Esophagus squamous epithelium (tissue), 5 donors: ENCODE measurements at places on chromosomes 1 and 21.

DNA sequence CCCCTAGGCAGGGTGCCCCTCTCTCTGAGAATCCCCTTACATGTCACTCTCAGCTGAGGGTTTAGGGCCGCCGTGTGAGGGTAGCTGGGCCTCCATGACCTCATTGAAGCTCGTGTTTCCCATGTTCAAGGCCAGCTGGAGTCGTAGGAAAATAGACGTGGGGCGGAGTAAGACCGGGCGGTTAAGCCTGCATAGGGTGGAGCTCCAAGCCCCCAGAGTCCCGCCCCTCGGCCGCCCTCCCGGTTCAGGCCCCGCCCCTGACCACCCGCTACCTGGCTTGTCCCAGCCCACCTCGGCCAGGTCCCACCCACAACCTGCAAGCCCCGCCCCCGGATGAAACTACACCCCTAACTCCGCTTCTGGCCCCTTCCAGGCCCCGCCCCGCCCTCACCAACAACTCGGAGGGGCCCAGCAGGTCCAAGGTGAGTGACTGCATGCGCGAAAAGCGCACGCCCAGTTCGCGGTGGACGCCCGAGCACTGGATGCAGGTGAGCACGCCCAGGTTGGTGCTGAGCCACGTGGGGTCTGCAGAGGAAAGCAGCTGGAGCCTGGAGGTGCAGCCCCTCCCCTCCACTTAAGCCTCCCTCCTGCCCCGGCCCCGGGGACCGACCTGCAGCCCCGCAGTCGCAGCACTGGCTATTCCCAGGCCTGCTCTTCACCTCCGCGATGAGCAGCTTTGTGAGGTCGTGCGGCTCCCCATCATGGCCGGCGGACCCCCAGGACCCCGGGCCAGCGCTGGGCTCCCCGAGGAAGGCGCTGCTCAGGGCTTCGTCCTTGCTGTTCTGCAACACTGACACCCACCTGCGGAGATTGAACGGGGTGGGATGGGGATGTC is 12.2 kb upstream of the TCEA3 start:
- DNase-seq, result no peak

GRCh38 chr1:18008081-18008480 is 99.5 kb upstream of the IGSF21 start:
- DNase-seq, result no peak

DNA sequence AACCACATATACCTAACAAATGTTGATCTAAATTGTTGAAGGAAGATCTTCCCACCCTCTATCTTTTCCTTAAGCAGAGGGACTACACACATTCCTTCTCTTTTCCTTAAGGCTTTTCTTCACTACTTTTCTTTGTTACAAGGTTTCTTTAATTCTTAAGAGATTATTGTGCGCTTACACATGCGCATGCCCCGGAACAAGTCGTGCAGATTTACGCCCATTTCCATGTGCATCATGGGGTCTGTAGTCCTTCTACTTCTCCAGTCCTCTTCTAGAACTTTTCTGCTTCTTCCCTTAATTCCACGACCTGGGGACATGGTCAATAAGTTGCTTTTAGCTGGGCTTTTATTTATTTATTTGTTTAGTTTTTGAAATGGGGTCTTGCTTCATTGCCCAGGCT is 1.7 kb upstream of the CHRNB2 start:
- no peak for DNase-seq

DNA sequence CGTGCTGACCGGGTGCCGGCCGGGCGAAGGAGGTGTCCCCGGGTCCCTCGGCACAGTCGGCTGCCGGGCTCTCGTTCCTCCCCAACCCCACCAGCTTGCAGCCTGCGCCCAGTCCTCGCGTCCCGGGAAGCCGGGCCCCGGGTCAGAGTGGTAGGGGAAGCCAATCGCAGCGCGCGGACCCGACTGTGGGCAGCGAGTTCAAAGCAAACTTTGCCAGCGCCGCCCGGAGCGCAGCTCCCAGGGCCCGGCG is 328 bp downstream of the MYCL start:
- DNase-seq, result no peak

- no peak for DNase-seq
These were observed 217.3 kb downstream of the PTPRU start for GRCh38 chr1:29453502-29454240.

DNA sequence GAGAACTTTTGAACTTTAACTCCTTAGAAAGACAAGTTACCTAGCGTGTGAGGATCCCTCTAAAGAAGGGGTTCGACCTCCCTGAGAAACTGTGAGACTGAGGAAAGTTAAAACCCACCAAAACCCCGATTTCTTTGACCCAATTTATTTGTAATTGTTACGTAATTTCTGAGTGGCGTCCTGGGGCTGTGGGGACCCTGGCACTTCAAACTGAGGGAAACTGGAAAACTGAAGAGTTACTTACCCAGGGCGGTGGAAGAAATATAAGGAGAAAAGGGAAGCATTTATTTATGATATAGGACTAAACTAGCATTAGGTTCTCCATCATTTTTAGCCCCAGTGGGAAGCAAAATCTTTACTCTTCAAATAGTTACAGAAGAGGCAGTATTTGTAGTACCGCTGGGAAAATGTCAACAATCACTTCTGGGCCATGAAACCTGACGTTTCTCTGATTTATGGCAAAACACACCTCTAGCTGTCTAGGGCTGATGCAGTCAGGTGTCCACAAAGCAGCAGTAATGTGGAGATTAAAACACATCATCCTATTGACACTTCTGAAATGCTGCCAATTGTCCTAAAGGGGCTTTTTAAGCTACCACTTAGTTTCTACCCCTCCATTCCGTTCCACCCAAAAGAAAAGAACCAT is 430 bp downstream of the S100B start:
- no peak for DNase-seq

- DNase-seq, result no peak
These were observed 111.1 kb downstream of the CLIC6 start for GRCh38 chr21:34779860-34780259.

DNA sequence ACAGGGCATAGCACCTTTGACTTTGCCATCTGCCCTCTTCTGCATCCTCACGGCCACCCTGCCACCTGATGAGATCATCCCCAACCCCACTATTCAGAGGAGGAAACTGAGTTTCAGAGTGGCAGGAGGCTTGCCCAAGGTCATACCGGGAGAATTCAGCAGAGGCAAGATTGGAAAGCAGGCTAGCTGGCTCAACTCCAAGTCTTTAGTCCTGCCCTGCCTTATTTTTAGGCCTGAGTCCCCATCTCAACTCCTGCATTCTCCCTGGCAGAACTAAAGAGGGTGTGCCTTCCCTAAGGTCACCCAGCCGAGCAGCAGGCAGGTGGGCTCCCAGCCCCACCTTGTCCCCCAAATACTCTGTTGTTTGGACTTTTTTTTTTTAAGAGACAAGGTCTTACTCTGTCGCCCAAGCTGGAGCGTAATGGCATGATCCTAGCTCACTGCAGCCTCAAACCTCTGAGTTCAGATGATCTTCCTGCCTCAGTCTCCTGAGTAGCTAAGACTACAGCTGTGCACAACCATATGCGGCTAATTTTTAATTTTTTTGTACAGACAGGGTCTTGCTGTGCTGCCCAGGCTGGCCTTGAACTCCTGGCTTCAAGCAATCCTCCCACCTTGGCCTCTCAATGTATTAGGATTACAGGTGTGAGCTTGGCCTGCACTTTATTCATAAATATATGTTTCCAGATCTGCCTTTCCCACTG is 13.8 kb upstream of the FGR start:
- DNase-seq, result no peak

- no peak for DNase-seq
These were observed 60.8 kb downstream of the ELK4 start for GRCh38 chr1:205570796-205571537.

DNA sequence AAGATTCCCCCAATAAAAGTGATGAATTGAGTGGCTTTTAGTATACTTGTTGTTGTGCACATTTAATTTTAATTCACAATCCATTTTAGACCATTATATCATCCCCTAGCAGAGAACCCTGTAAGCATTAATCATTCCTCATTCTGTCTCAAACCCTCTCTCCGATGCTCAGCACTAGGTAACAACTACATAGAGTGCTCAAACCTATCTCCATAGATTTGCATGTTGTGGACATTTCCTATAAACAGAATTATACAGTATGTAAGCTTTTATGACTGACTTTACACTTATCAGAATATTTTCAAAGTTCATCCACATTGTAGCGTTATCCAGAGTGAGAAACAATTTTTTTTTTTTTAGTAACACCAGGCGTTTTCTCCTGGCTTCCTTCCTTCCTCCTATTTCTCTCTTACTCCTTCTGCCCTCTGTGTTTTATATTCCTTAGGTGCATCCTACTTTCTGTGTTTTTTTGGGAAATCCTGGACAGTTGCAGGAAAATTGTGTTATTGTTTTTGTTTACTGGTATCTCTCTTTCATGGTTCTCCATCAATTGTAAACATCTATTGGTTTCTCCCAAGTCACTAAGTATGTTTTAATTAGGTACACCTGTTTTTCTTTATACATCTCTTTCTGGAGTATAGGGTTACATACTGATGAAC is 1528.0 kb upstream of the TPTE start:
- DNase-seq, result no peak

DNA sequence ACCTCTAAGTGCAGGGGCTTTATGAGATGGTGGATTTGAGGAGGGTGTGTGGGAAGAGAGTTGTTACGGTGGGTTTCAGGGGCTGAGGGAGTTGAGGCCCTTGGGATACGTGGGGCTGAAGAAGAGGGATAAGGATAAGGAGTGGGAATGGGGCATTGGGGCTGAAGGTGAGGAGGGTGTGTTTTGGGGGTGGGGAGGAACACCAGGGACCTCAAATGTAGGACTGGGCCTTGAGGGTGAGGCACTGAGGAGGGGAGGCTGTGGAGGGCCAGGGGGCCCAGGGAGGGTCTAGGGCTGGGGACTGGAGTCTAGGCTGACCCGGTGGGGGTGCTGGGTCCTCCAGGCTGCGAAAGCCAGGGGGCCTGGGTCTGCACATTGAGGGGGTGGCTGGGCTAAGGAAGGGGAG is 1.2 kb upstream of the PLEKHM2 start:
- no peak for DNase-seq

- DNase-seq, result no peak
These were observed 242.5 kb upstream of the SGIP1 start for GRCh38 chr1:66291531-66291864.

GRCh38 chr1:197989058-197989457 is 71.9 kb downstream of the LHX9 start:
- no peak for DNase-seq

GRCh38 chr1:2907051-2907450 is 105.6 kb upstream of the TTC34 start:
- no peak for DNase-seq

- DNase-seq, result no peak
These were observed 88.6 kb downstream of the TM2D1 start for GRCh38 chr1:61636376-61636775.

DNA sequence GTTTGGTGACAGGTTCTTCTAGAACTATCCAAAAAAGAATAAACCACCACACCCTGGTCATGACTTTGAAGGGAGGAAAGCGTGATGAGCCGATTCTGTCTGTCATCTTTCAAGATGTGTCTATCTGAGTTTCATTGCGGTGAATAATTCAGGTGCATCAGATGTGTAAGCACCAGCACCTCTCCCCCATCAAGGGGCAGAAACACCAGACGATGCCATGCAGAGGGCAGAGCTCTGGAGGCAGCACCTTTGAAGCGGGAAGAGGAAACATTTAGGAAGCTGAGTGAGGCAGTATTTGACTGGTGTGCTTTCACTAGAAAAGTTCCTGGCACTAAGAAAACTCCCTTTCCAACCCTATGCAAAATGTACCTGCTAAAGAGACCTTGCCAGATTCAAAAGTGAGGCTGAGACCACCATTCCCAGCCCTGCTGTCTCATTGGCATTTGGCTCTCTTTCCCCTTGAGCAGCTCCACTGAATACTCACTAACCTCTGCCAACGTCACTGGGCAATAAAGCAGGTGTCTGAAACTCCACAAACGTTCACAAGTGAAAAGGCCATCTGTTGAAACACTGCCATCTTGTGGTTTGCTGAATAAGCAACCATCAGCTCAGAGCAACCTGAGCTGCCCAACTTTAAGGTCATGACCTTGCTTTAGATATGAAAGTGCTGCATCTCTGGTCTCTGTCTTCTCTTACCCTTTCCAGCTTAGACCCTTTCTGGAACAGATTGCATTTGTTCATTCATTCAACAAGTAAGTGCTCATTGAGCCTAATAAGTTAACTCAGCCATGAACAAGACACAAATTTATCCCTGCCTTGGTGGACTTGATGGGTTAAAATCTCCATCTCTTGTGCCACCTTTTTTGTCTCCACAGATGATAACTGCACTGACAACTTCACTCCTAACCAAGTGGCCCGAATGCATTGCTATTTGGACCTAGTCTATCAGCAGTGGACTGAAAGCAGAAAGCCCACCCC is 228.6 kb downstream of the PAPPA2 start:
- no peak for DNase-seq

GRCh38 chr1:175413367-175413766 is 220.8 kb upstream of the KIAA0040 start:
- DNase-seq, result no peak

DNA sequence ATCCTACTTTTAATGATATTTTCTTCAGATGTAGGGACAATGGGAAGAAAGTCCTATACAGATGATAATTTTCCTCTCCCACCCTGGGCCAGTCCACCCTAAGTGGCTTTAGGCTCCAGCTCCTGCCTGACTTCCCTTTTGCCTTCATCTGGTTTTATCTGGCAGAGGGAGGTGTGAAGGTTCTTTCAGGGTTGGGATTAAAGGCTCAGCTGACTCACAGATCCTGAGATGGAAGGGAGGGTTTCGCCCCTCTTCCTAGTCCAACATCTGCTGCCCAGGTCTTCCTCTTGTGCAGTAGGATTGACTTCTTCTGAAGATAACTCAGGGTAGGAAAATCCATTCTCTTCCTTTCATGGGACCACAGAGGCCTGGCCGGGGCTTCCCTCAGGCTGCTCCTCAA is 362.4 kb upstream of the KAZN start:
- DNase-seq, result no peak

DNA sequence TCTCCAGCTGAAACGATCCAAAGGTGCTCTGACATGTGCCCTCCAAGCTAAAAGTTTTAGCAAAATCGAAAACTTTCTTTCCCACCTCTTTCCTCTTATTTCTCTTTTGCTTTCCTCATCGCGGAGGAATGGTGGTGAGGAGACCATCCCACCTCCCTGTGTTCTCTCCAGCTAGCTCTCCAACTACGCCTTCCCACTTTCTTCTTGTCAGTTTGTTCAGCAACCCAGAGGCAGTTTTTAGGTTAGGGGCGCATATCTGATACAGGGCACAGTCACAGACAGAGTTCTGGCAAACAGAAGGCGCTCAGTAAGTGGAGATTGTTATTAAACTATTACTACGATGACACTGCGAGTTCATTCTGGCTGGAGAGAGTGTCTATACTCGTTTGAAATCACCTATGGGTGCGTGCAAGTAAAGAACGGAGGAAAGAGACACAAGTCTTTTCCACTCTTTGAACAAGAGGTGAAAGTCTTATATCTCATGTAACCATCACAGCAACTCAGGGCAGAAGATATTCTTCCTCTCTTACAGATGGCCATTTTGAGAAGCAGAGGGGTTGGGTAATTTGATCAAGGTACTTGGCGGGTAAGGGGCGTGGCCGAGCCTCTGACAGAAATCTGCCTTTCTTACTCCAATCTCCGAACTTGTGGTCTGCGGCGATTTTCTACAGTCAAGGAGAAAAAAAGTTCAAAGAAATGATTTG is 13.9 kb downstream of the HLX start:
- no peak for DNase-seq

- no peak for DNase-seq
These were observed 18.3 kb upstream of the MAP10 start for GRCh38 chr1:232786845-232787455.
